ENCODE measurements at places on chromosomes 7 and 10.

GRCh38 chr7:115410972-115411686 is 489.2 kb downstream of the MDFIC start:
- DNase-seq: no peak

DNA sequence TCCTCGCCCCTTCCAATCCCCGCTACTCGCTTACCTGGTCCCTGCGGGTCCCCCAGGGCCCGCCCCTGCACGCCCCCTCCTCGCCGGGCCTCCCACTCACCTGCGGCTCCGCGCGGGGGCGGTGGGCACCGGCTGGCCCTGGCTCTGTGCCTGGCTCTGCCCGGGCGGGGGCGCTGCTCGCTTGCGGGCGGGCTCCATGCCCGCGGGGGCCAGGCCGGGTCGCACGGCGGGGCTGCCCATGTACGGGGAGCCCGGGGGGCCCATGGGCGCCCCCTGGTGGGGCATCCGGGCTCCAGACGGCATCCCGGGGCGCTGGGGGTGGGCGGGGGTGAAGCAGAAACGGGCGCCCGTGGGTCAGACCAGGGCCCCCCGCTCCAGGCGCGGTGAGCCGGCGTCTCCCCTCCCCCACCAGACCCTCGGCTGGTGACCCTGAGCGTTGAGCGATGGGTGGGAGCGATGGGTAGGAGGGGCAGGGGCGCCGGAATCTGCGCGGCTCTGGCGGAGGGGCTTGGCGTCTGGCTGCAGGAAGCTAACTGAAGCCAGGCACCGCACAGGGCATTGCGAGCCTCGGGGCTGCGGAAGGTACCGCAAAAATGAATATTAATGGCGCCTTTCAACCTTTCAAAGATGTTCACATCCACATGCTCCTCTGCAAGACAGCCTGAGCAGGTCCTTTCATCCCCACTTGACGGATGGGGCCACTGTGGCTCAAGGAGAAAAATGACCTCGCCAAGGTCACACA is 3.0 kb downstream of the SMARCD3 start:
- DNase-seq: no peak

DNA sequence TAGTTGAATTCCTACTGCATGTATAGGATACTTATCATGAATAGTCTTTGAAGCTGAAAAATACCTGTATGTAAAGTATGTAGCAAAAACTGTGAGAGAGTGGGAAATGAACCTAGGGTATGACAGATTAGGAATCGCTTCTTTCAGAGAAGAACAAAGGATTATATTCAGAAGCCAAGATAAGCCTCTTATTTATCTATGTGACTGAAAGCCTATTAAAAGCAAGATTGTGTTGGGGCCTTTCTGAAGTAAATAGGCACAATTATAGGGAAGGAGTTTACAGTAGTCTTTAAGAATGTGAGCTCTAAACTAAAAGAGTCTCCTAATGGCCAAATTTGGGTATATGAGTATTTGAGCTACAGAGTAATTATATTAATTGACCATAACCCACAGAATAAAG is 102.1 kb downstream of the MTERF1 start:
- no peak for DNase-seq

GRCh38 chr7:1422512-1423263 is 36.6 kb downstream of the MICALL2 start:
- DNase-seq: no peak

DNA sequence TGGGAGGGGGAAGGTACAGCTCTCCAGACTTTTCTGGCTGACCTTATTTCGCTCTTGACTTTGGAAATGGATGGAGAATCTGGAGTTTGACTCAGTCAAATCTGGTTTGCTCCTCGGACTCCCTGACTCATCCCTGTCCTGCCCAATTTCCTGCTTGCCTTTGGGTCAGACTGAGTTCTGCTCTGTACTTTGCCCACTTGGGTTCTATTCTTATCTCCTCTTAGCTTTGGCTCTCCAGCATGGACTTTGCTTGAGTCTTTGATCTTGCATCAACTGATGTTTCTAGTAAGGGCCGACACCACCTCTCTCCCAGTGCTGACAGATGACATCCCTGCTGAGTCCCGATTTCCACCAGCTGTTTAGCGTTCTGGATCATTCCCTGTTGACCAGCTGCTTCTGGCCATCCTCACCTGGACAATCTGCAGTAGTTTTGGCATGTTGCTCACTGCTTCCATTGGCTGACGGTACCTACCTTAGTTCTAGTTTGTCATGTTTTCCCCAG is 335.3 kb downstream of the SUGCT start:
- DNase-seq: peak; percentile 27

DNA sequence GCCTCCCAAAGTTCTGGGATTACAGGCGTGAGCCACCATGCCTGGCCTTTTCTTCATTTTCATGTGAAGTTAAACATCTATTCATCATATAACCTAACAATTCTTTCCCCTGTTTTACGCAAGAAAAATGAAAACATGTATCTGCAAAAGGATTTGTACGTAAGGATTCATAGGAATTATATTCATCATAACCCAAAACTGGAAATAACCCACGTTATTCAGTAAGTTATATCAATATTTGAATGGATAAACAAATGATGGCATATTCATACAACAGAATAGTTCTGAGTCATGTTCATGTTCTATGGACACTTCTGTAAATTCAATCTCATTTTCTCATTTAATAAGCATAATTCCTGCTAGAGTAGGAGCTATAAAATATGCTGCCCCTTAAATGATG is 35.2 kb upstream of the CAV2 start:
- DNase-seq: no peak

DNA sequence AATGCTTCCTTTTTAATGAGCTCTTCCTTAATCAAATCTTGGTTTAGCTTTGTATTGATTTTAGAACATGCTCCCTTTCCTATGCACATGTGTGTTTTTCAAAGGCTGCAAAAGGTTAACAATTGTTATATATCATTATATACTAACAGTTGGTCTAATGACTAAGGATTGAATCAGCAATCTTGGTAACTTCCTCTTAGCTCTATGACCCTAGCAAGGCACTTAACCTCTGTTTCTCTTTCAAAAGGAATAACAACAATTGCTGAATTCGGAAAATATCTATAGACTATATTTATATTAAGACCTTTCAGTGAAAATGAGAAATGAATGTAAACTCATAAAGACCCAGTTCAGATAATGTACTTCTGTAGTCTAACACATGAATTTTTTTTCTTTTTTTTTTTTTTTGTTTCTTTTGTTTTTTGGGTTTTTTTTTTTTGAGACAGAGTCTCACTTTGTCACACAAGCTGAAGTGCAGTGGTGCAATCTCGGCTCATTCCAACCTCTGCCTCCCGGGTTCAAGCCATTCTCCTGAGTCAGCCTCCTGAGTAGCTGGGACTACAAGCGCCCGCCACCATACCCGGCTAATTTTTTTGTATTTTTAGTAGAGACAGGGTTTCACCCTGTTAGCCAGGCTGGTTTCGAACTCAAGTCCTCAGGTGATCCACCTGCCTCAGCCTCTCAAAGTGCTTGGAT is 48.8 kb downstream of the HOXA1 start:
- no peak for DNase-seq

DNA sequence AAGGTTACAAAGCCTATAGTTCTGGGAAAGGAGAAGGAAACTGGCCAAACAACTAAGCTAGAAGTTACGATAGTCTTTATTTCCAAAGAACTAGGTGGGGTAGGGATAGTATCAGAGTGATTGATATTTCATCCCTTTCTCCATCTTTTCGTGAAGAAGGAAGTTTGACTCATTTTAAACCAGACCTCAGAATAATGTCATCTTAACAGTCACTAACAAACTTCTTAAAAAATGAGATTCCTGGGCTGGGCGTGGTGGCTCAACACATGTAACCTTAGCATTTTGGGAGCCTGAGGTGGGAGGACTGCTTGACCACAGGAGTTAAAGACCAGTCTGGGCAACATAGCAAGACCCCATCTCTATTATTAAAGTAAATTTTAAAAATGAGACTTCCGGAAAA is 69.4 kb downstream of the ARL4A start:
- no peak for DNase-seq

DNA sequence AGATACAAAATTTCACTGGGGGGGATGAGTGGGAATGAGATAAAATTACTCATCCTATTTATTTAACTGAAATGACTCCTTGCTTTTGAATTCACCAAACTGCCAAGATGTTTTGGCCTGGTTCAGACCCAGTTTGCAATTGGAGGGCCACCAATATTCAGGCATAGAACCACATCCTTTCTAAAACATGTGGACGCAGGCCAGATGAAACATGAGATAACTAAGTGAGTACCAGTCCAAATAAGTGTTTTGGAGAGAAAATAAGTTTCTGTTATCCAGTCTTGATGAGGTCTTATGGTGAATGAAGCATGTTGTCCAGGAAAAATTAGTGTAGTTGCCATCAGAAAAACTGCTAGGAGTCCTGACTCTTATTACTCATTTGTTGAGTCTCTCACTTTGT is 36.3 kb upstream of the PDK4 start:
- peak; percentile 64 for DNase-seq

- no peak for DNase-seq
Observed at GRCh38 chr7:64733550-64734240, 60.5 kb upstream of the ZNF138 start.

DNA sequence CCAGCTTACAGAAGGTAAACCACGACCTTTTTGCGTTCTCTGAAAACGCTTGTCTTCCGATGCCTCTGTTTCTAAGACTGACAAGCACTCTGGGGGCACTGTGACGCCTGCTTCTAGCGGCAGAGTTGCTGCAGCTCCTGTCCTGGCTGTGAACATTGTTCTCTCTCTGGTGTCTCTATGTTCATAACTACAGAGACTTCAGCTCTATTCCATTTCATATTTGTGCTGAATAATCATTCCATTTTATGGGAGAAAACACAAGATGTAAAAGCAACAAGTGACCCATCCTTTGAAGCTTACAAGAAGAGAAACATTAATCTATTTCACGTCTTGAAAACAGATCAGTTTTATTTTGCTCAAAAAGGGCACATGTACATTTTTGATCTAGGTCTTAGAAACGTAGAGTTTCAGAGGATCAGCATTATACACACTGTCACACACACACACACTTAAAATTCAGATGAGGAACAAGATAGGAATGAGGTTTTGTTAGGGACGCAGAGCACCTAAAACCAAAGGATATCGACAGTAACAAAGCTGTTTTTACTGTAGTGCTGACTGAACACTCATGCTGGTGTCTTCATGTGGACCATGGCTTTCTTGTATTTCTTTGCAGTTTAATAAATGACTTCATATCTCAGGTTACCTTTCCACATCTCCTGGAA is 3.0 kb downstream of the IKZF1 start:
- DNase-seq: no peak

DNA sequence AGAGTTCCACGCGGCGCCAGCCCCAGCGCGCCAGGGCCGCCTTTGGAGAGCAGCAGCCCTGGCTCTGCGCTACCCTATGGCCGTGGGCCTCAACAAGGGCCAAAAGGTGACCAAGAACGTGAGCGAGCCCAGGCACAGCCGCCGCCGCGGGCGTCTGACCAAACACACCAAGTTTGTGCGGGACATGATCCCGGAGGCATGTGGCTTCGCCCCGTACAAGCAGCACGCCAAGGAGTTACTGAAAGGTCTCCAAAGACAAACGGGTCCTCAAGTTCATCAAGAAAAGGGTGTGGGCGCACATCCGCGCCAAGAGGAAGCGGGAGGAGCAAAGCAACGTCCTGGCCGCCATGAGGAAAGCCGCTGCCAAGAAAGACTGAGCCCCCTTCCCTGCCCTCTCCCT is 144.1 kb downstream of the SRPK2 start:
- DNase-seq: no peak

DNA sequence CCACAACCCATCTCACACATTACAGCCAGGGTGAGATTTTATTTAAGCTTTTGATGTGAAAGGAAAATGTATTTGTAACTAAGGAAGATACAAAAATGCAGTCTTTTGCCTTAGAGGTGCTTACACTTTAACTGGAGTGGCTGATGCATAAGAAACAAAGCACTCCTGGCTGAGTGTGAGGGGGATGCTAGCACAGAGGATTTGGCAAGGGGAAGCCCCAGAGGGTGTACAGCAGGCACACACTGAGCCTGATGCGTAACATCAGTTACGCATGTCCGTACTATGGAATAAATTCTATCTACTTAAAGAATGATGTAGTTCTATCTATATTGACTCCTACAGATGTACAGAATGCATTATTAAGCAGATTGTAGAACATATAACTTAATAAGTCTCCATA is 17.8 kb downstream of the GIMAP8 start:
- DNase-seq: no peak

GRCh38 chr7:79272066-79272669 is 181.3 kb downstream of the MAGI2 start:
- no peak for DNase-seq

GRCh38 chr7:95517458-95517857 is 31.7 kb downstream of the ASB4 start:
- DNase-seq: no peak

DNA sequence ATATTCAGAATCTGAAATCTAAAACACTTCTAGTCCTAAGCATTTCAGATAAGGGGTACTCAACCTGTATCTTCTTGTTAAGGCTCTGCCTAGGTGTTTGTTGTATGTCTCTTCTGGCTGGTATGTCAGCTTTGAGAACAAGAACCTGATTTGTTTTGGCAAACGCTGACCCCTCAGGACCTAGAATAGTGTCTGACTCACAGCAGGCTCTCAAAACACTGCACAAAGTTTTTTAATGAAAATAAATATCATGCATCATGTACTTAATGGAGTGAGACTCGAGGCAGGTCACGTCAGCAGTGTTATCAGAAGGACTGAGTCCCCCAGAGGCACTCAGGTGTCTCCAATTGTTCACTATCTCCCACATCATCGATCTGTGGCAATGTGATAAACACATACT is 99.1 kb downstream of the GLI3 start:
- DNase-seq: no peak

GRCh38 chr7:73735528-73735905 is 3.1 kb downstream of the ABHD11 start:
- DNase-seq: no peak

DNA sequence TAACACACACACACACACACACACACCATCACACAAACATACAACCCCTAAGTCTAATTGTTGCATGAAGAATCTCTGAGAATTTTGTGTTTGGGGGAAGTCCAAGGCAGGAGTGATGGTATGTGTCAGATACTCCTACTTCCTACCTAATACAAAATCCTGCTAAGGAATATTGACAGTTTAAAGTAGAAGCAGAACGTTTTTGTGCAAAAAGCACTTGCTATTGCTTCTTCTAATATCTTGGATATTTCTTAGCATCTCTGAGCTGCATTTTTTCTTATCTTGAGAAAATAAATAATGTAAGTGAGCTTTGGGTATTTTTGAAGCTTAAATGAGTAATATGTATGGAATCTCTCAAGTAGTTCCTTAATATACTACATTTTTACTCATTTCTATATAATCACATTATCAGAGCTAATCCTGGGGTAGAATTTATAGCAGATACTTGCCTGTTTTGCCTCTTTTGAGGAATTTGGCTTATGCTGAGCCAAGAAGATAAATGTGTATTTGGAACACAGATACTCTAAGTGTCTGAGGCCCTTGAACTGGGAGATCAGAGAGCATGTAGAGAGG is 212.3 kb downstream of the DKK1 start:
- DNase-seq: no peak

GRCh38 chr10:105140600-105140999 is 499.5 kb downstream of the SORCS3 start:
- DNase-seq: no peak

Measured in GM04503 (cell line).